ENCODE measurements at places on chromosomes 1 and 21.

DNA sequence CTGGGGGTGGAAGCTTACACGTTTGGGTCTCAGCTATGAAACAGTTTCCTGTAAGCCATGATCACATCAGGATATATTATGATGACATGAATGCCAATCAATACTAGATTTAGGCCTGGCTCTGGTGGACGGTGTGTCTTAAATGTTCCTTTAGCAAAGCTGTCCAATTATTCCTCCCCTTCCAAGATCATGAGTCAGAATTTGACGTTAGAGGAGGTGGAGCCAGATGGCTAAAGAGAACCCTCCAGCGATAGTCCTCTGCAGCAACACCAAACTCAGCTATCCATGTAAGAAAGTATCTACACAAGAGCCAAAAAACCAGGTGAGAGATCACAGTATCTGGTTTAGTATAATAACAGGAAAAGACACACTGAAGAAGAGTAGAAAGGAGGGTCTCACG, 47.8 kb downstream of the PACC1 start:
- no peak for DNase-seq

- DNase-seq, result no peak
Measured at GRCh38 chr1:15289251-15289651, 42.2 kb downstream of the FHAD1 start.

DNA sequence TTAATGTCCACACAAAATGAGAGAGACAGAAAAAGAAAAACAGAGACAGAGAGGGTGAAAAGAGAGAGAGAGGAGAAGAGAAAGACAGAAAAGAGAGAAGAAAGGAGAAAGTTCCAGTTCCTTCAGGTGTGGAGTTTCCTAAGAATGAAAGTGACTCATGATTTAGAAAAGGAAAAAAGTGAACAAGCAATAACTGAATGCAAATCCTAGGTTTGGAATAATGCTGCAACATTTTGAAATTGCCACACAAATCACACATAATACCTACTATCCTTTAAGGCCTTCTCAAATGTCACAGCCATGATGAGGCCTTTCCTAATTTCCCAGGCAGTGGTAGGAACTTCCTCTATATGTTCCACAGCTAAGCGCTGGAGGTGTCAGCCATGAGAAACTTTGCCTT, 31.5 kb upstream of the XPR1 start:
- no peak for DNase-seq

DNA sequence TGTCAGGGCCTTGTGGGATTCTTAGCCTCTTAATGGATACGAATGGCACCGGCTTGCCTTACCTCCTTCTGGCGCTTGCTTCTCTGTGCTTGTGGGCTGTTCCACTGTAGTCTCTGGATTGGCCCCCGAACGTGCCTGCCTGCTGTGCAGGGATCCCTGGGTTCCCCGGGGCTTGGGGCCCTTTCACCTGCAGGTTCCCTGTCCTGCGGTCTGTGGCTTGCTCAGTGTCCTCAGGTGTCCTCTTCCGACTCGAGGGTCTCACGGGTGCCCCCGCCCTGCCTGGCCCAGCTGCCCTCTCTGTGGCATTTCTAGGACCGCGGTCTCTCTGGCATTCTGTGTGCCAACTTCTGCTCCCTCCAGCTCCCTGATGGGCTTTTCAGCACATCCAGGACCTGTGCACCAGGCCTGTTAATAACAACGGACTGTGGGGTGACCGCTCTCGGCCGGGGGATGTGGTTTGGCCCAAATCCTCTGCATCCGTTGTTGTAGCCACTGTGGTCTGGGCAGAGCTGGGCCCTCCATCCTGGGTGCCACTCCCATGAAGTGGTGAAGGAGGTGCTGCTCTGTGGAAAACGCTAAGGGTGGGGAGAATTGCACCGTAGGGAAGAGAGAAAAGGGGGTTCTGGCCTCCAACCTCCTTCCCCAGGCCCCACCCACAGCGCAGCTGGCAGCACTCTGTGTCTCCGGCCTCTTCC, 12.4 kb downstream of the COL18A1 start:
- no peak for DNase-seq

DNA sequence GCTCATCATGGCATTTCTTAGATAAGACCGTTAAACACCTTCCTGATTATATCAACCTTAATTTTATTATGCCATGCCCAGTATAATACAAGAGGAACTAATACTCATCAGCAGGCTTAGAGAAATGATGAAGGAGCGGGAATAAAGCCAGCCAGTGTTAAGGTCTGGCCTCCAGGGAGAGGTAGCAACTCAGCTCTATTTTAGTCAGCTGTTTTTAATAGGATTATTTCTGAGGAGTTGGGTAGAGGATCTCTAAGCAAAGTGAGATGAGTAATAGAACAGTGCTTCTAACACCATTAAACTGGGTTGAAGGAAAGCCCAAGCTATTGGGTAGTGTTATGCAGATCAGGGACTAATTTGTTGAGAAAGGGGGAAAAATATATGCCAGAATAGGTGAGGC, 921.5 kb downstream of the TTLL7 start:
- DNase-seq, result no peak

All from mammary epithelial cell (primary cell).